ENCODE measurements at places on chromosomes 11 and 22.

- DNase-seq: no peak
Observed at GRCh38 chr11:102552020-102552419, 21.5 kb upstream of the MMP7 start.

GRCh38 chr11:235997-236773 is at the start of gene SIRT3:
Gene SIRT3 (minus strand): TSS chr11:236342. CDS start chr11:236328, 14 bp downstream.
- peak; percentile 79 for DNase-seq

DNA sequence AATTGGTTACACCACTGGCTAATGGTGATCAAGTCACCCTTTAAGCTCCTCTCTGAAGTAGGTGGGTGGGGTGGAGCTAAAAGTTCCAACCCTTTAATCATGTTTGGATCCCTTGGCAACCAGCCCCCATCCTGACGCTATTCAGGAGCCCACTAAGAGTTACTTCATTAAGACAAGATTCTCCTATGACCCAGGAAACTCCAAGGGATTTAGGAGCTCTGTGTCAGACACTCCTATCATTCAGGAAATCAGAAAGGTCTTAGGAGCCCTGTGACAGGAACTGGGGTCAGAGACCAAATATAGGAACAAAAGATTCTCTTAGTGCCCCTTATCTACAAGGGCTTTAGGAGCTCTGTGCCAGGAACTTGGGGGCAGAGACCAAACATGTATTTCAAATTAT is 141.3 kb downstream of the ATG16L2 start:
- no peak for DNase-seq

GRCh38 chr11:86035164-86035563 is 33.7 kb downstream of the PICALM start:
- DNase-seq: no peak

- DNase-seq: peak; percentile 38
Observed at GRCh38 chr11:122751292-122752070, 86.8 kb upstream of the CRTAM start.

- no peak for DNase-seq
Observed at GRCh38 chr22:42889304-42889703, 32.2 kb upstream of the ARFGAP3 start.

GRCh38 chr11:1557904-1558774 is 13.9 kb downstream of the DUSP8 start:
- peak; percentile 52 for DNase-seq

- DNase-seq: no peak
Observed at GRCh38 chr11:41868606-41869005, 409.2 kb upstream of the LRRC4C start.

GRCh38 chr11:89490981-89491690 is at the start of gene NOX4:
Gene NOX4 (minus strand): TSS chr11:89491375. CDS start chr11:89491246, 129 bp downstream.
- DNase-seq: peak; percentile 67

All from iris pigment epithelial cell (primary cell).